ENCODE measurements at places on chromosomes 3 and 15. TPM values are rescaled to one million over a fixed set of nuclear protein-coding genes. Genes with fewer than 3 reads are reported as not detected.

The KLHL6 gene
- 24.9 TPM for total RNA-seq

The COLQ gene
- 1.9 TPM for total RNA-seq

The IGSF11 gene
- total RNA-seq, result 0.10 TPM

The PAK6 gene
- total RNA-seq, result 0.42 TPM

The RTP4 gene
- 2.2 TPM for total RNA-seq

The GOLGA8M gene
- total RNA-seq, result 1.2 TPM

The FGF12 gene
- total RNA-seq, result under 0.01 TPM

The TEX55 gene
- total RNA-seq, result not detected

The TTLL13 gene
- total RNA-seq, result 0.31 TPM

The RAB6B gene
- 0.52 TPM for total RNA-seq

Data from mononuclear cell (primary cell).